Amniotic epithelial cell (primary cell): ENCODE measurements at places on chromosomes 13 and 19.

DNA sequence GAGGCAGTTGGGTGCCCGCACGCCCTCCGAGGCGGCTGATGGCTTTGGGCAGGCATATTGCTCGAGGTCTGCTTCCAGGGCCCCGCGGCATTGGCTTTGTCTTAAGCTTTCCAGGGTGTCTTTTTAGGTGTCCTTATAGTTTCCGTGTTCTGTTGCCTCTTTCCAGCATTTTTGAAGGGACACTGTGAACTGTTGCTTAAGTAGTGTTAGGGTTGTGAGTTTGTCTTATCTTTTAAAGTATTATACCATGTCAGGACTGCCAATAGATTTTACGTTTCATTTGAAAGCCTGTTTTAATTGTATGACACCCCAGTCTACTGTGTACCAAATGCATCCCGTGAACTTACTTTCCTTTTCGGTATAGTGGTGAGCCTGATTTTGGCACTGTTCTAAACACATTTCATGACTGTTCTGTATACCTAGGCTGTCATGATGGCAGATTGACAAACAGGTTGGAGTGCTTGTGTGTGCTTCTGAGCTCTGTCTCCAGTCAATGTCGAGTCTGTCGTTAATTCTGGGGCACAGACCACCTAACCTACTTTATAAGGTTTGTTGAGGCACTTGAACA lies 656 bp downstream of the PCCA start:
- DNase-seq = no peak

GRCh38 chr13:110206185-110206584 lies 100.8 kb downstream of the COL4A1 start:
- DNase-seq = no peak

GRCh38 chr13:112960706-112961105 lies 8.3 kb upstream of the MCF2L start:
- no peak for DNase-seq

- DNase-seq = no peak
Observed at GRCh38 chr13:113997845-113998751, 24.2 kb upstream of the C13orf46 start.

- DNase-seq = no peak
Observed at GRCh38 chr13:112984954-112985802, 16.2 kb downstream of the MCF2L start.

DNA sequence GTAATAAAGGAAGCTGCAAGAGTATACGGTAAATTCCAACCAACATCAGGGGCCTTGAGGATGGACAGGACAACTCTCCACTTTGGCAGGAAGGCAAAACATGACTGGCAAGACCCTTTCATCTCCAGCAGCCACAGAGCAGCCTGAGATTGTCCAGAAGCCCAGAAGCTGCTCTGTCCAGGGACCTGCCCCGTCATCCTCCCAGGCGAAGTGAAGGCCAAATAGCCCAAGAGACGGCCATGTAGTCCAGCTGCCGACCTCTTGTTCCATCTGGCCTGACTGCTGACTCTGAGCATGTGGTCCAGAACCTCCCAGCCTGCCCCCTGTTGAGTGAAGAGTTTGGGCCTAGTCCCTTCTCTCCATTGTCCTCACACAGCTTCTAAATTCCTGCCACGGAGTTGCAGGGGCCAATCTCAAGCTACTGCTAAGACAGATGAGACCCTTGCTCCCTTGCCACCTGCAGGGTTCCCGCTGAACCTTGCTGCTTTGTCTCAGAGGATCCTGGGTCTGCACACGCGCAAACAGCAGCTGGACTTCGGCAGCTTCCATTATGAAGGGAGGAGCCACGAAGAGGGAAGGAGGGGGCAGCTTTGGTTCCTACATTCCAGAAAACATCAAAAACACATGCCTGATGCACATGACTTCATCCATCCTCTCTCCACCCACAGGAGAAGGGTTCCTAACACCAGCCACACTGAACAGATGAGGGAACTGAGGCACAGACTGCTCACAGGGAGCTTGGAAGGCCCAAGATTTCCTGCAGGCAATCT lies 196.9 kb downstream of the KATNAL1 start:
- no peak for DNase-seq

GRCh38 chr19:2229103-2230032 lies 6.8 kb downstream of the PLEKHJ1 start:
- DNase-seq = no peak

- no peak for DNase-seq
Observed at GRCh38 chr13:72851678-72852014, 69.7 kb downstream of the PIBF1 start.

- DNase-seq = no peak
Observed at GRCh38 chr19:33704271-33704670, 82.5 kb downstream of the CHST8 start.

GRCh38 chr13:72920097-72920496 lies 138.2 kb downstream of the PIBF1 start:
- DNase-seq = peak; percentile 25

GRCh38 chr13:63433546-63434150 lies 2018.0 kb upstream of the PCDH20 start:
- peak; percentile 39 for DNase-seq

DNA sequence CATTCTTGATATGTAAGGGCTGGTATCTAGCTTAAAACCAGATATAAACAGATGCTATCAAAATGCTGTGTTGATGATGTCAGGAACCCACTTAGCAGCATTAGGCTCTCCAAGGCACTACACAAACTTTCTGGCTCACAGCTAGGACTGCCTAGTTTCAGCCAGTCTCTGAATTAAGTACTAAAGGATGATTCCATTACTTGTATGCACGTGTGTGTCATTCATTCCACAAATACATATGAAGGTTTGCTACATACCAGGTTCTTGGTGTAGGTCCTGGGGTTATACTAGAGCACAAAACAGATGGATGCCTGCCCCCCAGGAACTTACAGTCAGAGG lies 151.5 kb downstream of the RGCC start:
- DNase-seq = no peak

- DNase-seq = no peak
Observed at GRCh38 chr19:10920781-10921180, 7.7 kb downstream of the YIPF2 start.

GRCh38 chr19:34366738-34367623 lies 2.0 kb downstream of the GPI start:
- DNase-seq = peak; percentile 98

DNA sequence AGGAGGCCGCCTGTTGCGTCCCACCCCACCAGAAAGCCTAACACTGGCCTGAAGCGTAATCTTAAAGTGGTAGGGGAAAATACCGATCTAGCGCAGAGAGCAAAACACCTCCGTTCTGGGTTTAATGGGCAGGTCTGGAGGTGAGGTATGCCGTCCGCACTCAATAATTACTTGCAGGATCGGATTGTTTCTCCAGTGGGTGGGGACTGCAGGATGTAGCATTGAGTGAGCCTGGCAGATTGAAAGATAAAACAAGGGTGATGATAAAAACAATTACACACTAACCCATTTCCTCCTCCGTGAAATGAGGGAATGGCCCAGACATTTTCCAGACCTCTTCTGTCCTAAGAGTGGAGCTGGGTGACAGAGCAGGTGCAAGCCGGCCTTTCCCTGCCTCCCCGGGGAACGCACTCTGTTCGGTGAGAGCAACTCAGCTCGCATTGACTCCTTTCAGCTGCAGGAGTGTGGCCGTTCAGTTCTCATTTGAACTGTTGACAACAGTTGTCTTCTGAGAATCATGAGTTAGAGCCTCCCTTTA lies 110.2 kb upstream of the DOCK9 start:
- no peak for DNase-seq

- DNase-seq = no peak
Observed at GRCh38 chr19:55179606-55180484, at the start of gene SYT5. Gene SYT5, minus strand, starts transcription at chr19:55180289. Its CDS starts 1,248 bp downstream, at chr19:55179041.

- peak; percentile 20 for DNase-seq
Observed at GRCh38 chr19:6610934-6611852, 20.2 kb upstream of the CD70 start.

GRCh38 chr19:46372901-46373490 lies 26.1 kb downstream of the PPP5C start:
- DNase-seq = peak; percentile 83

GRCh38 chr13:19181021-19181620 lies 503 bp downstream of the TUBA3C start:
- DNase-seq = no peak

DNA sequence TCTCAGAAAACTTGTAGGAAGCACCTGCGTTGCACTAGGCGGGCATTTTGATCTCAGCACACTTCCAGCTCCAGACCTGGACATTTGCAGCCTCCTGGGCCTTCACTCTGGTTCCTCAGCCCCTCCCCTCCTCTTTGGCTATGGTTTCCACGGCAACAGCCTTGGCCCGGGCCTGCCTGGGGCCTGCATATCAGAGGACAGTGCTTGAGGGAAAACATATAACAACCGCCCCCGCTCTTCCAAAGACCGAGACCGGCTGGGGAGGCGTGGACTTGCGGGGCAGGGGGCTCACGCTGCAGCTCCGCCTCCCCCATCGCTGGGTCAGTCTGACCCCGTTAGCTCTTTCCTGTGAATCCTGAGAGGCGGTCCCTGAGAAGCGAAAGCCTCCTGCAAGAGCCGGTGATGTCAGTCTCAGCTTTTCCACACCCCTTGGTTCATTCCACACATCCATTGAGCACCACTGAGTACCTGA lies 125.7 kb upstream of the PEG3 start:
- DNase-seq = no peak

DNA sequence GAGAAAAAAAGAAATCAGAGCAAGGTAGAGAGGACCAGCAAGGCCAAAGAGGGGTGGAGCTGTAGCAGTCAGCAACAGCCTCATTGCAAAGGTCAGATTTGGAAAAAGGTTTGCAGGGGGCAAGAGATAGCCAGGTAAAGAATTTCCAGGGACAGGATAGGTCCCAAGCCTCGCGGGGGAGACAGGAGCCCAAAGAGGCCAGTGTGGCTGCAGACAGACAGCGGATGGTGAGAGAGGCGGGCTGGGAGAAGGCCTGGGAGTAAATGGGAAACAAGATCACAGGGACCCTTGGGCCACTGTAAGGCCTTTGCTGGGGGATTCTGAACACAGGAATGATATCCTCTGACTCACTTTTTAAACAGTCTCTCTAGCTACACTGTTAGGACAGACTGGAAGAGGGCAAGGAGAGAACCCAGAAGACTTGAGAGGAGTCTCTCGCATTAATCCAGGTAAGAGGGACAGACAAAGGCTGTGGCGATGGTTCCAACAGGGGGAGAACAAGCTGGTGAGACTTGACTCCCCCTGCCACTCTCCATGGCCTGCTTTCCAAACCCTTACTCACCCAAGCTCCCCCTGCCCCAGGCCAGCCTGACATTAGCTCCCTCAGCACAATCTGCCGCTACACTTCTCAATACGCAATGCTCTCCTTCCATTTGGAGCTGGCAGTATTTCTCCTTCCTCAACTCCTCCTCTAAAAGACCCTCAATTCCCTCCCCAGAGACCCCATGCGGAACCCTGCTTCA lies 31.8 kb downstream of the DOCK9 start:
- DNase-seq = no peak

GRCh38 chr13:97114651-97115050 lies 107.5 kb upstream of the MBNL2 start:
- DNase-seq = no peak

DNA sequence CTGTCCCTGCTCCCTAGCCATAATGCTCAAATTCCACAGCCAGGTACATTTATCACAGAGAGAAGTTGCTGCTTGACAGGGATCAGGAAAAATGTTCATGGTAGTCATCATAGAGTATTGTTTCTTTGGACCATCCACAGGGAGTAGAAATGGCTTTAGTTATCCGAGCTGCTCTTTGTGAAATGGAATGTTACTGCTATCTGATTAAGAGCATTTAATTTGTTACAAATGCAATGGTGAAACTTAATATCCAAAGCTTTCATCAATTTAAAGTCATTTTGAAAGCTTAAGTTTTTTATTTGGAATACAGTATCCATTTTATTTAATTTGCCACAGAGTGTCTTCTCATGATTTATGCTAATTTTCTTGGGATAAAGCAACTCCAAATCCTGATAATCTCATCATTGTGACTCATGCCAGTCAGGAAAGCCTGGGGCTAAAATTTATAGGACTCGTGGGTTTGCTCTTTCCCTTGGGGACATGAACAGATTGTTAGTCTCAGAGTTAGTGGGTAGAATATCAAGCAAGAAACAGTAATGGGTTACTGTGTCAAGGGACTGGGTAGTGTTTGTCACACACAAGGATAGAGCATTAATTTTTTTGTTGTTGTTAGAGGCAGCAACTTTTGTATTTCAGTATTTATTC lies 59.8 kb downstream of the SCEL start:
- no peak for DNase-seq

- no peak for DNase-seq
Observed at GRCh38 chr19:20318616-20319015, 151.6 kb downstream of the ZNF486 start.

- DNase-seq = no peak
Observed at GRCh38 chr19:55398200-55398925, 9.2 kb downstream of the UBE2S start.

DNA sequence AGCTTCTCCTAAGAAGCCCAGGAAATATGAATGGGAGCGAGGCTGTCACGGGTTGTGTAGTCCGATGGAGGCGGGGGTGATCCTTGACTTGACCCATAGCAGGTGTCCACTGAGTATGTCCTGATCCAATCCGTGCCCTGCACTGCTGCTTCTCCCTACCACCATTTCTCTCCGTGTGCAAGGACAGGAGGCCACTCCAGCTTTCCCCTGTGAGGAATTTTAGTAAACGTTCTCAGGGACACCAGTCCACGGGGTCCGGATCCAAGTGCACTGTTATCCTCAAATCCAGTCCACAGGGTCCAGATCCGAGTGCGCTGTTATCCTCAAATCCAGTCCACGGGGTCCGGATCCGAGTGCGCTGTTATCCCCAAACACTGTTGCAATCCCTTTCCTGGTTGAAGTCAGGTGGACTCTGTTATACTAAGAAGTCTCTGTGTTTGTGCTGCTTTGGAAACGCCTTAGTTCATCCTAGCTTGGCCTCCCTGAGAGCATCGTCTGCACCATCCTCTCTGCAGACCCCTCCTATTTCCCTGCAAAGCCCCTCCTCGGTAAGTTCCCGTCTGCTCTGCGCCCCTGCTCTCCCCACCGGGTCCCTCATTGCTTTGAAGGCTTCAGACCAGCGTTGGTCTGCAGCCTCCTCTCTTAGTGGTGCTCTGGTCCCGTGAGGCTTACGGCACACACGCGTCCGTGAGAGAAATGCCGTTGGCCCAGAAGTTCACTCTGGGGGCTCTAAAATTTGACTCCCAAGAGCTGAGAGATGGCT lies 303.5 kb downstream of the TEX29 start:
- no peak for DNase-seq

GRCh38 chr13:79401259-79402070 lies 4.6 kb downstream of the RBM26 start:
- no peak for DNase-seq

DNA sequence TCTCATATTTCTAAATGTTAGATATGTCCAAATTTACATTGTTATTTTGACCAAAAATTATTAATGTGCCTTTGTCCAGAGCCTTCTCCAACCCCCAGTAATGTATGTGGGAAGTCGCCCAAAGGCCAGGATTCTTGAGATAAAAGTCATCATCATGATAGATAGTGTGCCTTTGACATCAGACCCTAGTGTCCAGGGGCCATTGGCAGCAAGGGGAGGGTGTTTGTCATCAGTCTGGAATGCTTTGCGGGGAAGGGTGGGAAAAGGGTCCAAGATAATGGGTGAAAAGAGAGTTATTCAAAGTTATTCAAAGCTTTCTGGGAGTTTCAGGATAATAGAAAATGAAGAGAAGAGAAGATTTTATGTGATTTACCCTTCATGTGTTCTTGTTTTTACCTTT lies 909.5 kb upstream of the GPC6 start:
- peak; percentile 83 for DNase-seq
